ENCODE measurements at places on chromosomes 2 and 18.

DNA sequence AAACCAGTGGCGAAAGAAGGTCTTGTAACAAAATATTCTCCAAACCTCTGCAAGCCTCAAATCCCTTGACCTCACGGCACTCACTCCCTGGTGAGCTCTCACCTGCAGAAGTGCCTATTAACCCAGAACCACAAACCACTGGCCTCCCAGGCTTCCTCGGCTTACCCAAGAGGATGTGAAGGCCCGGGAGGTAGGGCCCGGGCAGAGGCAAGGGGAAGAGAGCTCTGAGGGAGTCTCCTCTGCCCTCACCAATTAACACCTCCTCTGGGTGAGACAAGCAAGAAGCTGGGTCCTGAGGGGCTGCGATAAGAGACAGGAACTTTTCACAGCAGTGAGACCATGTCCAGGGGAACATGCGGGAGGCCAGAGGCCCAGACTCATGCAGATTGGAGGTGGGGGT is 53.7 kb downstream of the EMX1 start:
- DNase-seq: no peak

- no peak for DNase-seq
These were observed 1057.1 kb upstream of the CRIM1 start for GRCh38 chr2:35298493-35298892.

DNA sequence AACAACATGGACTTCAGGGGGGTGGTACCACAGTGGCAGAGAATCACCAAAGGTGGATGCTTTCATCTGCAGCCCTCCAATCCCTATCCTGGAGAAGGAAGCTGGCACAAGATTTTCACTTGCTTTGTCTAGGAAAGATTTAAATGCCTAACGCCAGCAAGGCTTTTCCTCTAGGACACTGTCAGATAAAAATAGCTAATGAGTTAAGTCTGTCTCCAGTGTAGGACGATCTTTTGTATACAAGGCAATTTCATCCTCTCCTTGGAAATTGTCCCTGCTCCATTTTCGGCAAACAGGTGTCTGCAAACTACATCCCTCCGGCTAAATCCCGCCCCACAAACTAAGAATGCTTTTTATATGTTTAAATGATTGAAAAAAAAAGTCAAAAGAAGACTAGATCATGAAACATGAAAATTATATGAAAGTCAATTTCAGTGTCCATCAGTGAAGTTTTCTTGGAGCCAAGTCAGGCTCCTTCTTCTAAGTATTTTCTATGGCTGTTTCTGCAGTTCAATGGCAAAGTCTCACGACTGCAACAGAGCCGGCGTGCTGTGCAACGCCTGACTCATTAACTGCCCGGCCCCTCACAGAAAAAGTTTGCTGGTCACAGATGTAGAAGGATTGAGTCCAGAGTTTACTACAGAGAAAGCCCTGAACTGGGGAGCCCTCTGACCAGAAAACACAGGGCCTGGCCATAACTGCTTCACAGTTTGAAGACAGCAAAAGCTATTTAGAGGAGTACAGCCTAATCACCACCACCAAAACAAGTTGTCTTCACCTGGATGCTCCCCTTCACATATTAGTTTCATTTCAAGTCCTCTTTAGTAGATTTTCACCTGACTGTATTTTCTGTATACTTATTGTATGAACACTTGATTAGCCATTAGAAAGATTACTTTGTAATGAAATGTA is 52.3 kb downstream of the PIEZO2 start:
- no peak for DNase-seq

GRCh38 chr2:188385857-188386256 is 94.2 kb downstream of the GULP1 start:
- DNase-seq: no peak

- peak; percentile 77 for DNase-seq
These were observed 129.8 kb upstream of the RAB6C start for GRCh38 chr2:129849559-129850160.

GRCh38 chr18:64618390-64618789 is 469.5 kb upstream of the LINC00305 start:
- DNase-seq: no peak

DNA sequence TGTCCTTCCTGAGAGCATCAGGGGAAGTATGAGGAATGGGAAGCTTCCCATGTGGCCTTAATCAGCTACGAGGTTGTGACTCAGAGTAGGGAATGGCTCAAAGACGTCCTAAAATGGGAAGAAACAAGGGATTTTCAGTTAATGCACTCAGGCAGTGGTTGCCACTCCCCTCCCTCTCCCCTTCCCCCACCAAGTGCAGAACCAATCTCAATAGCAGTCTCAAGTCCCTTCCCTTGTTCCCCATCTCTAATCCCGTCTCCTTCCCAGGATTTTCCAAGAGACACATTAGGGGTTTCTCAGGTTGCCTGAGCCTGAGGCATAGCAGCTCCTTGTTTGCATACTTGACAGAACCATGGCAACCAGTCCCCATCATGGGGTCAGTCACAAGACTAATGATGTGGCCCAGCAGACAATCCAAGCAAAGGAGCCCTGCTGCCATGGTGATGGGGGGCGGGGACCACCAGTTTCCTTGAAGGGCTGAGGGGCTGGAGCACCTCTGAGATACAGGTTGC is 18.2 kb upstream of the RESP18 start:
- DNase-seq: no peak
